ENCODE measurements at places on chromosomes 12 and 14. TPM values are rescaled to one million over a fixed set of nuclear protein-coding genes. Genes with fewer than 3 reads are reported as not detected.

- no peak for DNase-seq
Measured at GRCh38 chr14:69845787-69846186, 33.4 kb upstream of the SMOC1 start.

Gene TAS2R30
- 6.0 TPM for total RNA-seq

GRCh38 chr14:21343035-21343794 is 40.6 kb downstream of the SUPT16H start:
- no peak for DNase-seq

Gene IAPP
- total RNA-seq = not detected

Gene TAS2R46
- total RNA-seq = 0.83 TPM

- DNase-seq = peak; percentile 64
Measured at GRCh38 chr12:98725476-98726247, 80.6 kb downstream of the APAF1 start.

Gene KLRF1
- not detected for total RNA-seq

Gene MON2
- 89.5 TPM for total RNA-seq

DNA sequence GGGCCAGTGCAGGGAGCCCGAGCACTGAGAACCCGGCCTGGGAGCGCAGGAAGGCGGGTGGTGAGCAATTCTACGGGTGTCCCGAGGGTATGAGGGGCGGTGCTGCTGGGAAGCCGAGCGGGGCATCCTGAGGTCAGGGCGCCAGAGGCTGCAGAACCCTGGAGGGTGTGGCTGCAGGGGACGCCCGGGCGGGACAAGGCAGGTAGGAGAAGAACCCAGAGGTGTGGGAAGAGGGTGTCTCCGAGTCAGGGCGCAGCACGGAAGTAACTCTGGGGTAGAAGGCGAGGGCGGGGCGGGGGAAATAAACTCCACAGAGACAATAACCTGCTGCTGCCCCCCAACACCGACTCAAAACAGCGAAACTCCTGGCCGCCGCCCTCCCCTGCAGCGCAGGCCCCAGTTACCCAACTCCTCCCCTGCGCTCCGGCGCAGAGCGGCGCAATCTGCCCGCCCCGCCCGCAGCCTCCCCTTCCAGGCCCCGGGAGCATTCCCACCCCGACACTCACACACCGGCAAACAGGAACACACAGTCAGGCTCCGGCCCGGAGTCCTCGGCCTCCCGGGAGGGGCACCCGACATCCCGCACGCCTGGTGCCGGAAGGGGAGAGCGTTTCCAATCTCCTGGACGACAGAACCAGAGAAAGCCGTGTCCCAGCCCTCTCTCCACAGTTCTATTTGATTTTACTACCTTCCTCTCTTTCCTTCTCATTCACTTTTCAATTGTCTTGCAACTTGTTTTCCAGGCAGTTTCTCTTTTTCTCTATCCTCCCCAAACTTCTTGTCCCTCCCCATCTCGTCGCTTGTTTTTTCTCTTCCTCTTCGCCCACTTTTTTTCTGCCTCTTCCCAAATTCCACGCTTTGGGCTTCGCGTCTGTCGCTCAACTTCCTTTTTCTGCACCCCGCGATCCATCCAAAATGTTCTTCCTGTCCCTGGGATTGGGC is 2.4 kb downstream of the HRK start:
- no peak for DNase-seq

Gene TAS2R10
- total RNA-seq = 1.5 TPM

DNA sequence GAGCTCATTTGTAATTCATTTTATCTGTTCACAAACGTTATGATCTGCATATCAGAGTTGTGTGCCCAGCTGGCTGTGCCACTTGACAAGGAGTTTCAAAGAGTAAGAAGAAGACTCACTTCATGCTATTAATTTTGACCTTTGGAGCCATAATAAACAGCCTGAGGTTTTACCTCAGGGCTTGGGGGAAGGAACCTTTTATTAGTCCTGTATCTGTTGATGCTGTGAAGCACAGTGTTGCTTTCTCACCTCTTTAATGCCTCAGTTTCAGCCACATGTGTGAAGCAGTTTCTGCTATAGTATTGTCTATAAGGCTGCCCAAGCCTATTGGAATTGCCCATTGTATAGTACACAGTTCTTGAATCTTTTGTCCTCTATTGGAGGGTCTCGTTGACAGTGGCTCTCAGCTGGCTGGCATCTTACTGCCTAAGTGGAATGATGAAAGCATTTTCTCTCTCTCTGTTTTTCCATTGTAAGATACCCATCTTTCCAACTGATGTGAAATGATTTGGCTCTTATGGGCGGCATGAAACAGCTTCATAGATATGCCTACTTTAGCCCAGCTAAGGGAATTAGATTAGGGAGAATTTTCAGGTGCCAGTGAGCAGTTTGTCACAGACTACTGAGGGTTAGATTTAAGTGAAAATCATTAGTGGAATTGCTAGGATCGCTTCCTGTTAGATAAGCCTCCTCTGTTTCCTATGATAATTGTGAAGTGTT is 34.7 kb downstream of the GPATCH2L start:
- DNase-seq = no peak

Gene SLC38A1
- 97.4 TPM for total RNA-seq

Gene STRN3
- 59.0 TPM for total RNA-seq

DNA sequence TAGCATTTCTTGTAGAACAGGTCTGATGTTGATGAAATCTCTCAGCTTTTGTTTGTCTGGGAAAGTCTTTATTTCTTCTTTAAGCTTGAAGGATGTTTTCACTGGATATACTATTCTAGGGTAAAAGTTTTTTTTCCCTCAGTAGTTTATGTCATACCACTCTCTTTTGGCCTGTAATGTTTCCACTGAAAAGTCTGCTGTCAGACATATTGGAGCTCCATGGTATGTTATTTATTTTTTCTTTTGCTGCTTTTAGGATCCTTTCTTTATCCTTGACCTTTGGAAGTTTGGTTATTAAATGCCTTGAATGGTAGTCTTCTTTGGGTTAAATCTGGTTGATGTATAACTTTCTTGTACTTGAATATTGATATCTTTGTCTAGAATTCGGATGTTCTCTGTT is 306.1 kb downstream of the FUT8 start:
- DNase-seq = no peak

- DNase-seq = no peak
Measured at GRCh38 chr14:52175982-52176502, 91.5 kb upstream of the PTGDR start.

DNA sequence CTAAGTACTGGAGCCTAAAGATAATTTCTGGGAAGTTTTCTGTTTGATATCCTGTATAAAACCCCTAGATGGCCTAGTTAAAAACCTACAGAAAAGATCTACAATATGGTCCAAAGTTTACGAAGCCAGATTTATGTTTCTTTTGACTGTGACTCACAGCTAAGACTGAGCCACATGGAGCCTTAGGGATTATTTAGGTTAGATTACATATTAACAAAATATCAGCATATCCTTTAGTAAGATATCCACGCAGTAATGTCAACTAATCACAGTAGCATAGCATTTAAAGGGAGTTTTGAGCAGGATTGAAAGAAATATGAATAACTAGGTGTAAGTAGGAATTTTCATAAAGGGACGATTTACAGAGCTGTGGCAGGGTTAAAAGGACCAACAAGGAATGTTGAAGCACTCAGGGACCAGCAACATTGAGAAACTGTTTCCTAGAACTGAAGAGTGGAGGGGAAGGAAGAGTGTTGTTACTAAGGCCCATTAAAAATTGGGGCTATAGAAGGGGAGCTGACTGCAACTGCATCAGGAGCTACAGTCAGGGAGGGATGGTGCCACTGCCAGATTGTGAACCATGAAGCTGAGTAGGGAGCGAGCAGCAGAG is 155.5 kb downstream of the DACT1 start:
- DNase-seq = no peak

DNA sequence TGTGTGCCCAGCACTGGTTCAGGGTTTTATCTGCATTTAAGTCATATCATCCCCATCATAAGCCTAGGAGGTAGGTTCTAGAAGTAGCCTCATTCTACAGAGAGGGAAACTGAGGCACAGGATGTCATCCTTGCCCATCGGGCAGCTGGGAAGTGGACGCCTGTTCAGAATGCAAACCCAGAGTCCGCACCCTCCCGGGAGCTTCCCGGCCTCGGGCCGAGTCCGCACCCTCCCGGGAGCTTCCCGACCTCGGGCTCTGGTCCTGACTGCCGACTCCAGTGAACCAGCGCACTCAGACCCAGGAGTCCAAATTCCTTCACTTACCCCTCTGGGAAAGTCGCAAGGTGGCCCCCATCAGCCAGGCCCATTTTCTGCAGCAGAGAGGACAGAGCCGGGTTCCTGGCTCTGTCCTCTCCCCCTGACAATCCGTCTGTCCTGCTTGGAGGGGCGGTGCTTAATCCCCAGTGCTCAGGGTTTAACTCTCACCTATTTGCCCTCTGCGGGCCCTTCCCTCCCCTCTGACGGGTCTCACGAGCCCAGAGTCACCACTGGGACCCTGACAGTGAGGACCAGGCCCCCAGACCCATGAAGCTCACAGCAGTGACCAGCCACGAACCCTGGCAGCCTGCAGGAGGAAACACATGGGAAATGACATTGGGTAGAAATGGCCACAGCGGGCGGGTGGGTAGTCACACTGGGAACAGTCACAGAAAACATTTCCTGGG is 141.9 kb downstream of the PIWIL1 start:
- no peak for DNase-seq

DNA sequence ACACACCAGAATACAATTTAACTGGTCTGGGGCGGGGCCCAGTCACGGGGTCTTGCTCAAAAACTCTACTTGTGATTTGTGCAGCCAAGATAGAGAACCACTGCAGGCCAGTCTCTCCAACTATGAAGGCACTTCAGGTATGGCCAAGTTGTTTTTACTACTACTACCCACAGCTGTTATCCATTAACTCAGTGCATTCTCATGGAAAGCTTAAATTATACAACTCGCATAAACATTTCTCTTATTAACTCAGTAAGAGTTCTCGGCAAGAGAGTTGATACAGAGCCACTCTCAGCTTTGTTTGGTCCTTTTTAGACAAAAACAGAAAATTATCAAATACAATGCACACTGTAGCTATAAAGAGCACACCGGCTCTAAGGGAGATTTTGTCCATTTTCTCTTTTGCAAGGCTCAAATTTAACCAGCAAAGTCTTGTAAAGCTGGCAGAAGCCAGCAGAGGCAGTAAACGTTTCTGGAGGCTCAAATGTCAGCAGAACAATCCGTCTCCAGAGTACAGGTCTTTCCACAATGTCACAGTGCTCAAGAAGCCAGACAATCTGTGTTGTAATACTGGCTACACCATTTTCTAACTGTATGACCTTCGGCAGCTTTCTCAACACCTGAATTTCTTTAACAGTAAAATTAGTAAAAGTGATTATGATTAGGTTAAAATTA is 85.9 kb downstream of the PTGER2 start:
- no peak for DNase-seq

GRCh38 chr14:99201351-99202073 is 70.5 kb downstream of the BCL11B start:
- no peak for DNase-seq

- DNase-seq = no peak
Measured at GRCh38 chr12:50750366-50750765, 13.5 kb upstream of the ATF1 start.

DNA sequence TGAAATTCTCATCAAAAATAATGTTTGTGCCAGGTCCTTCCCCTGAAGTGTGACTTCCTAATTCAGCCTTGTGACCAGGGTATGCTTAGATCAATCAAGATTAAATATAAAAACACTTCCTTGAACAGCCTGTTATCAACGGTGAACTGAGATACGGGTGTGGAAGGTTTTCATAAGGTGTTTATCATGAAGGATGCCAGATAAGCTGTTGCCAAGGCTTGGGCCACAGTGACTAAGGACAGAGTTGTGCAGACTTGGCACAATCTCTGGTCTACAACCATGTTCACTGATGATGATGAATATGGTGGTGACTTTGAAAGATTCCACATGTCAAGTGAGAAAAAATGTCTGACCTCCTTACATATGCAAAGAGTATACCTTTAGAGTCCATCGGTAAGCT is 51.3 kb upstream of the LIN7A start:
- no peak for DNase-seq

DNA sequence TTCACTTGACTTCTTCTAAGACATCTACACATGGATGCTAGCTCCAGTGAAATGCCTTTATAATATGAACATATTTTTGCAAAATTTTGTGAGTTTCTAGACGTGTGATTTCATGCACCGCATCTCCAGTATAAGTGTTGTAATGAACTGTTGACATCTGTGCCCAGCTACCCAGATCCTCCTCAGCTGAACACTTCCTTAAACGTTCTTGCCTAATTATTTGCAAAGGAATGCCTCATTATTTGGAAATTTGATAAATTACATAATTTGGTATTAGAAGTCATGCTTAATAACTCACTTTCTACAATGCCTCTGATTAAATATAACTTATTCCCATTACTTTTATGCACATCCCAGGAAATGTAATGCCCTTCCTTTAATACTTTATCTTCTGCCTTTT is 14.0 kb downstream of the OR11G2 start:
- no peak for DNase-seq

- DNase-seq = peak; percentile 93
Measured at GRCh38 chr14:62179367-62180018, 417.3 kb downstream of the SNAPC1 start.

Gene CRIP1
- total RNA-seq = 140 TPM

Gene LPAR5
- 14.6 TPM for total RNA-seq

Gene ADAM21
- total RNA-seq = not detected

DNA sequence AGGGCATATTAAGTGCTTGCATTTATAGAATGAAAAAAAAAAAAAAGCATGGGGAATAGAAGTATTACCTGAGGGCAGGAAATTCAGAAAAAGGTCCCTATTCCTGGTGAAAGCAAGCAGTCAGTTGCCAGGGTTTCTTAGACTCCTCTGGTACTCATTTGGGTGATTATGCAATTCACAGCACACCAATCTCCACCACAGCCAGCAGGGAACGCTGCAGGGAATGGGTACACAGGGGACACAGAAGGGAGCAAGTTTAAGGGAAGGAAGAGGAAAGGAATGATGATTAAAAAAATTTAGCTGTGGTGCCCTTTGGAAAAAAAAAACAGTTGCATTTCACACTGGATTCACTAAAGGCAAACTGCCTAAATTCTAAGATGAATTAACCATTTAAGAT is 14.2 kb downstream of the BLTP3B start:
- DNase-seq = no peak

DNA sequence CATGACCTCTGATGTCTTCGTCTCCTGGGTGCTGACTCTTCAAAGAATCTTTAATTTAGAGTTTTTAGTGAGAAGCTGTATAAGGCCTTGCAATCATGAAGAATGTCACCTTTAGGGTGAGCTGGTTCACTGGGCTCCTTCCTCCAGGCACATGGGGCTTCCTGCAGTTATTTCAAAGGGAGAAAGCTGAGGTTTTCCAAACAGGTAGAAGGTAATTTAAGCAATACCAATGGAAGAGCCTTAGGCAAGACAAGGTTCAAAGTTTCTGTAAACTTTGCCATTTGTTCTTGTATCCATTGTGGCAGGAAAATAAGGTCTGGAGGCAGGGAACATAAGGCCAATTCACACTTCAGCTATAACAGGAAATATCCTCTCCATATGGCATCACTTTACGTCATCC is 88.0 kb upstream of the EIF5 start:
- DNase-seq = no peak

Gene CYP27B1
- 3.5 TPM for total RNA-seq

GRCh38 chr12:15863372-15863771 is 18.8 kb upstream of the STRAP start:
- DNase-seq = no peak

GRCh38 chr14:52413729-52414408 is 99.8 kb downstream of the PTGER2 start:
- DNase-seq = no peak

Gene ANO2
- total RNA-seq = not detected

- DNase-seq = peak; percentile 51
Measured at GRCh38 chr12:1812650-1813302, 7.6 kb upstream of the LRTM2 start.

GRCh38 chr14:55088356-55088755 is 36.9 kb downstream of the MAPK1IP1L start:
- DNase-seq = no peak

GRCh38 chr12:42885677-42886076 is 296.1 kb upstream of the PRICKLE1 start:
- DNase-seq = no peak

Gene GPR162
- not detected for total RNA-seq

Gene CD163
- not detected for total RNA-seq
